Right renal cortex interstitium (tissue), 3 donors: ENCODE measurements at places on chromosomes 2 and 18. TPM values are rescaled to one million over a fixed set of nuclear protein-coding genes. Genes with fewer than 3 reads are reported as not detected.

The EVX2 gene
- not detected for polyA plus RNA-seq

The RUFY4 gene
- 0.24 TPM for polyA plus RNA-seq

The GATA6 gene
- 8.7 TPM for polyA plus RNA-seq

The AGXT gene
- polyA plus RNA-seq: 0.04 TPM

The CDK15 gene
- 1.1 TPM for polyA plus RNA-seq

The TUBA4B gene
- polyA plus RNA-seq: 1.3 TPM

The MBD1 gene
- polyA plus RNA-seq: 54.6 TPM

The SGO2 gene
- polyA plus RNA-seq: 15.7 TPM

The LRRTM1 gene
- polyA plus RNA-seq: 20.3 TPM

The ITGB6 gene
- 17.8 TPM for polyA plus RNA-seq

The KYNU gene
- 8.1 TPM for polyA plus RNA-seq

The MPHOSPH10 gene
- 48.3 TPM for polyA plus RNA-seq

The CHRNG gene
- 0.74 TPM for polyA plus RNA-seq

The NRP2 gene
- 60.2 TPM for polyA plus RNA-seq

The KCNIP3 gene
- polyA plus RNA-seq: 14.0 TPM

The ANKRD30BL gene
- polyA plus RNA-seq: 0.25 TPM

The ATP5MC3 gene
- polyA plus RNA-seq: 387 TPM

The RFTN2 gene
- 21.4 TPM for polyA plus RNA-seq

The SP3 gene
- polyA plus RNA-seq: 128 TPM

The SULT1C2 gene
- polyA plus RNA-seq: 42.7 TPM

The TUBA3D gene
- polyA plus RNA-seq: 0.33 TPM

The PROC gene
- 5.4 TPM for polyA plus RNA-seq

The FHOD3 gene
- polyA plus RNA-seq: 45.6 TPM

The UPP2 gene
- polyA plus RNA-seq: 3.0 TPM

The LYG2 gene
- 0.33 TPM for polyA plus RNA-seq

The LHCGR gene
- 0.22 TPM for polyA plus RNA-seq

The CNTNAP5 gene
- not detected for polyA plus RNA-seq

The STARD6 gene
- polyA plus RNA-seq: 0.20 TPM

The LRATD1 gene
- 17.2 TPM for polyA plus RNA-seq

The SLC16A14 gene
- 7.6 TPM for polyA plus RNA-seq

The B3GNT7 gene
- polyA plus RNA-seq: 2.8 TPM

The TANC1 gene
- 47.0 TPM for polyA plus RNA-seq

The DSG4 gene
- polyA plus RNA-seq: 0.03 TPM

The CABYR gene
- polyA plus RNA-seq: 8.4 TPM

The EFHD1 gene
- polyA plus RNA-seq: 85.6 TPM

The KIF5C gene
- polyA plus RNA-seq: 4.0 TPM

The SALL3 gene
- polyA plus RNA-seq: 8.6 TPM

The MYOM1 gene
- 7.8 TPM for polyA plus RNA-seq

The RAD51AP2 gene
- 0.07 TPM for polyA plus RNA-seq

The RASGRP3 gene
- polyA plus RNA-seq: 25.1 TPM

The UXS1 gene
- 85.4 TPM for polyA plus RNA-seq

The RPL37A gene
- 2,268 TPM for polyA plus RNA-seq

The SKA1 gene
- 5.9 TPM for polyA plus RNA-seq

The DHX57 gene
- polyA plus RNA-seq: 31.1 TPM

The CD8B2 gene
- polyA plus RNA-seq: 0.24 TPM

The ZSWIM2 gene
- polyA plus RNA-seq: not detected

The UGT1A10 gene
- not detected for polyA plus RNA-seq

The KHK gene
- polyA plus RNA-seq: 39.5 TPM

The MAPK4 gene
- polyA plus RNA-seq: 10.5 TPM

The CCBE1 gene
- 34.8 TPM for polyA plus RNA-seq

The GKN1 gene
- not detected for polyA plus RNA-seq

The COL4A3 gene
- polyA plus RNA-seq: 58.0 TPM

The IGFBP5 gene
- polyA plus RNA-seq: 376 TPM

The GALR1 gene
- polyA plus RNA-seq: 0.06 TPM

The TAF1B gene
- polyA plus RNA-seq: 31.2 TPM

The CKAP2L gene
- polyA plus RNA-seq: 15.8 TPM

The SNED1 gene
- polyA plus RNA-seq: 6.6 TPM
